Myocyte (in vitro differentiated cells): ENCODE measurements at places on chromosomes 5 and 9. TPM values are rescaled to one million over a fixed set of nuclear protein-coding genes. Genes with fewer than 3 reads are reported as not detected.

DNA sequence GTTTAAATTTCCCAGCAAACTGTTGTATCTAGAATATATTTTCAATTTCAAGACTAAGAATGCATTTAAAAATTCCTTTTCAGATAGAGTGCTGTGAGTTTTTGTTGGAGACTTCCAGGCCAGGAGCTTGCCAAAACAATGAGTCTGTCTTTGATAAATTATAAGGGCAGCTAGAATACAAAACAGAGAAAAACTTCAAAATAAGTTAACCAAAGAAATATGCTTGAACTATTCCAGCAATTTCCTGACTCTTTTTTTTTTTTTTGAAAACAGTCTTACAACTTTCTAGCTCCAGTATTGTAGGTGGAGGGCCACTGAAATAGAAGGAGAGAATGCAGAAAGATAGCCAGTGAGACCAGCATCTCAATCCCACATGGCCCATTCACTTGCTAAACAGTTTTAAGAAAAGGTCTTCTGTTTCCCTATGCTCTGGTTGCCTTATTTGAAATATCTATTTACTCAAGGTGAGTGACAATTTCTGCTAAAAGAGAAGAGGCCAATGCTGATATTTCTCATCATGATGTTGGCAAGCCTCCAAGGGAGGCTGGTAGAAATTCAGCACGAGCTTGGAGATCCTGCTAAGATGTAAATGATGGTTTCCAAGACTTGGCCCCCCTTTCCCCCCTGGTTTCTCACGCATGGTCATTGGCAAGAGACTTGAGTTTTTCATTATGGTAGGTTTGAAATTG lies 103.2 kb downstream of the USP20 start:
- no peak for DNase-seq

DNA sequence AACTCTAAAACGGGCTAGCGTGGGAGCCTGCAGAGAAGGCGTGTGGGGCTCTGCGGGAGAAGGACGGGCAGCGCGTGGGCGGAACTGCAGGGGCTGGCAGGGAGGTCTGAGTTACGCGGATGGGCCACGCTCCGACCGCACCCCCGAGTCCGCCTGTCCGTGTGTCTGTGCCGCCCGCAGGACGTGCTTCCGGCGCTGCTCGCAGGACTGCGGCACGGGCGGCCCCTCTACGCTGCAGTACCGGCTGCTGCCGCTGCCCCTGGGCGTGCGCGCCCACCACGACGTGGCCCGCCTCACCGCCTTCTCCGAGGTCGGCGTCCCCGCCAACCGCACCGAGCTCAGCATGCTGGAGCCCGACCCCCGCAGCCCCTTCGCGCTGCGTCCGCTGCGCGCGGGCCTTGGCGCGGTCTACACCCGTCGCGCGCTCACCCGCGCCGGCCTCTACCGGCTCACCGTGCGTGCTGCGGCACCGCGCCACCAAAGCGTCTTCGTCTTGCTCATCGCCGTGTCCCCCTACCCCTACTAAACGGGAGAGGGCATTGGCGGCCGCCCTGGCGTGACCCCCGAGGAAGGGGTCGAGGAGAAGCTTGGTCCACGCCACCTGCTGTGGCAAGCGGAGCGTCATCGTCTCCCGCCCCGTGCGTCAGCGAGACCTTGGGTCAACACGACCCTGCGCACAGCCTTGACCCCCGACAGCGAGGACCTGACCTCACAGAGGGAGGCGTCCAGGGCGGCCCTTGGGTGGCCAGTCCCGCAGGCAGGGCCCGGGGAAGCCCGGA lies 11.4 kb upstream of the ASS1 start:
- DNase-seq, result no peak

DNA sequence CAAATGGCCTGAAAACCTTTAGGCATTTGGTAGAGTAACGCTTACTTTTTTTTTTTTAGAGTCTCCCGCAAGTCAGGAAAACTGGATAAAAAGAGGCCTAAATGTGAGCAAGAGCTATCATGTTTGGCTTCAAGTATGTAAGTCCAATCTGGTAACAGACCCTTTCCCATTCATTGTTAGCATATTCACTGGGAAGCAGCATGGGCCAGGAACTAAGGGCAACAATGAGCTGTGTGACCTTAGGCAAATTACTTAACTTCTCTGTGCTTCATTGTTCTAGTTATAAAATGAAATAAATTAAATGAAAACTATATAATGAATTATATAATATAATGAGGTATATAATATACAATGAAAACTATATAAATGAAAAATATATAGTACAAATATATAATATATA lies 114.3 kb upstream of the PCA3 start:
- no peak for DNase-seq

DNA sequence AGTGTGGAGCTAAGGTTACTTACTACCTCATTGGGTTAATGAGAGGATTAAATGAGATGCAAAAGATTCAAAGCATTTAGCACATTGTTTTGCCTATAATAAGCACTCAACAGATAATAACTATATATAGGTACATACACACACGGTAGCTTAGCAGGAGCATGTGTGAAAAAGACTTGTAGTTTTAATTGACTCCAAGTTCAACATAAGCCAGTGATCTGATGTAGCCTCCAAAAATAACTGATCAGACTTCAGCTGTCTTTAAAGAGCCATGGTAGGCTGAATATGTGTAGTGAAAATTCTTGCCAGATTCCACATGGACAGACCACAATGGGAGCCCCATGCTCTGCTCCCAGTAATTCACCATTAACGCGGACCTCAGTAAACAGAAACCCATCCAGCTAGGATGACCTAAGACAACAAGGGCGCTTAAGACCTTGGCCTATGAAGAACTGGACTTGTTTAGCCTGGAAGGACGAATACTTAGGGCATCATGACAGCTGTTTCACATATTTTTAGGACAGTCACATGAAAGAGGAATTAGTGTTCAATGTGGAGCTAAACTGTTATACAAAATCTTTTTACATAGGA lies 115.1 kb upstream of the ZNF366 start:
- peak; percentile 97 for DNase-seq

DNA sequence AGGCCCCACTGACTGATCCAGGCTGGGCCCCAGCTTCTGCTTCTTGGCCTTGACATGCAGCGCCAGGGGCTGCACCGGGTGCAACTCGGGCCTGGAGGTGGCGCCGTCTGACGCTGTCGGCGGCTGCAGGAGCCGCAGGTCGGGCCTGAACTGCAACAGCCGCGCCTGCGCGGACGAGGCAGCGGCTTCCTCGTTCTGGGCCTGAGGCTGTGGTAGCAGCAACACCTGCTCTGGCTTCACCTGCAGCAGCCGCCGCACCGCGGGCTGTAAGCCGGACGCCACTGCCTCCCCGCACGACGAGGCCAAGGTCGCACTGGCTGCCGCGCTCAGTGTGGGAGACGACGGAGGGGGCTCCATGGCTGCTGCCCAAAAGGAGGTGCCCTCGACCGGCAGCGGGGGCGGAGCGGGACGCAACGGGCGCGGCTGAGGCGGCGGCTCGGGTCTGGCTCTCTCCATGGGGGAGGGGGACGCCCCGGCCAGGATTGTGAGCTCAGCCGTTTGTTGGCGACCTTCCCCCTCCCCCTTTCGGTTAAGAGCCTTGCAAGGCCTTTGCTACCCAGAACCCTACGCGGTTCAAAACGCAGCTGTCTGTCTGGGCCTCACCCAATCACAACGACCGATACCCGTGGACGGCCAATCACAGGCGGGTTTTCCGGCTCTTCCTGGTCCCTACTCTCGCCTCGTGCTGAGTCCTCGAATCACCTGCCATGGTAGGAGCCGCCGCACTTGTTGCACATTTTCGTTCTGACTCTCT lies 438 bp downstream of the SOX30 start:
- DNase-seq, result no peak

DNA sequence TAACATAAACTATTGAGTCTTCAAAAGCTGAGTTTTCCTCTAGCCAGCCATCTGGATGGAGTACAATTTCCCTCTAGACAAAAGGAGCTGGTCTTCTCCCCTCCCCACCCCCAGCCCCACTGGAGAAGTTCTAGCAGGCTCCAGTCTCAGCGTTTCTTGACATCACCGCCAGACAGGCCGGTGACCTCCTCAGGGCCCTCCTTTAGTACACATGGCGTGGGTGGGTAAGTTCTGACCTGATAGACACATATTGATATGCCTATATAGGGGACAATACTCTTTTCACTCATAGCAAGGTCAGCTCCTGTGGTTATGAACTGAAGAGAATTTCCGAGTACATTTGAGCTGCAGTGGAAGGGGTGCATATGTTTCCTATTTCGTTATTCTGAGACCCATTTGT lies 27.2 kb downstream of the DNAI1 start:
- DNase-seq, result no peak

- peak; percentile 47 for DNase-seq
Measured at GRCh38 chr5:68330574-68330973, 115.0 kb downstream of the PIK3R1 start.

- DNase-seq, result no peak
Measured at GRCh38 chr5:110323357-110323756, 403.1 kb downstream of the TMEM232 start.

- no peak for DNase-seq
Measured at GRCh38 chr5:1525624-1526189, 1.9 kb upstream of the LPCAT1 start.

GRCh38 chr5:120771202-120771601 lies 307.1 kb downstream of the PRR16 start:
- no peak for DNase-seq

DNA sequence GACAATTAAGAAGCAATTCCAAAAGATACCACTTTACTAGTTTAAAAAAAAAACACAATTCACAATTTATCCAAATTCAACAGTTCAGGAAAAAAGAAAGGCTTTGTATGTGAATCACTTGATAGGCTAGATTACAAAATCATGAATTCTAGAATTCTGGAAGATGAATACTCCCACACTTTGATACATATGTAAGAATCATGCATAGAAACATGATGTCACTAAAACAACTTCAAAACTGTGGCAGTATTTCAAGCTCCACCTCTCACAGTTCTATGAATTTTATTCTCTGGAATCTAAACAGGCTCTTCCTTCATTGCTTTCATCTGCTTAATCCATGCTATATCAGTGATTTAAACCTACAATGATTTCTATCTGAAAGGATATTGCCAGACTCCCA lies 51.0 kb downstream of the GNAQ start:
- DNase-seq, result no peak

ITGA2 gene
- total RNA-seq, result 0.21 and 0.31 TPM in 2 replicates

LHX6 gene
- 0.21 and 0.32 TPM in 2 replicates for total RNA-seq

SPATA31E1 gene
- total RNA-seq, result not detected in 2 replicates

ST8SIA4 gene
- total RNA-seq, result 3.0 and 4.5 TPM in 2 replicates

PPP3R2 gene
- not detected in 2 replicates for total RNA-seq
